ENCODE measurements at places on chromosomes 1 and 21. TPM values are rescaled to one million over a fixed set of nuclear protein-coding genes. Genes with fewer than 3 reads are reported as not detected.

The CRYBG2 gene
- total RNA-seq: 14.2 TPM

The CRP gene
- 0.26 TPM for total RNA-seq

DNA sequence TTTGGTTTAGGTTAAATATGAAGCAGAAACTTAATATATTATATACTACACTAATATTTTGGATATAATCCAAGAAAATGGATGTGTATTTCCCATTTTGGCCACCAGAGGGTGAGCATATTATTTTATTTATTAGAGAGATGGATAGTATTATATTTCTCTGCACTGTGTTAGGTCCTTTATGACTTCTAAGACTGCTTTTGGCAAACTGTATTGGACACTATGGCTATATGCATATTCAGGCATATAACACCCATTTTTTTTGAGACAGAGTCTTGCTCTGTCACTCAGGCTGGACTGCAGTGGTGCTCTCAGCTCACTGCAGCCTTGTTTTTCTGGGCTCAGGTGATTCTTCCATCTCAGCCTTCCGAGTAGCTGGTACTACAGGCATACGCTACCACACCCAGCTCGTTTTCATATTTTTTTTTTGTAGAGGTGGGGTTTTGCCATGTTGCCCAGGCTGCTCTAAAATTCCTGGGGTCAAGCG, 17.8 kb upstream of the PGM1 start:
- no peak overlapping the region for H3K4me3 ChIP-seq
- no peaks in the 10 kb centered on the region for H3K27me3 ChIP-seq
- DNase-seq: peak; percentile 66

DNA sequence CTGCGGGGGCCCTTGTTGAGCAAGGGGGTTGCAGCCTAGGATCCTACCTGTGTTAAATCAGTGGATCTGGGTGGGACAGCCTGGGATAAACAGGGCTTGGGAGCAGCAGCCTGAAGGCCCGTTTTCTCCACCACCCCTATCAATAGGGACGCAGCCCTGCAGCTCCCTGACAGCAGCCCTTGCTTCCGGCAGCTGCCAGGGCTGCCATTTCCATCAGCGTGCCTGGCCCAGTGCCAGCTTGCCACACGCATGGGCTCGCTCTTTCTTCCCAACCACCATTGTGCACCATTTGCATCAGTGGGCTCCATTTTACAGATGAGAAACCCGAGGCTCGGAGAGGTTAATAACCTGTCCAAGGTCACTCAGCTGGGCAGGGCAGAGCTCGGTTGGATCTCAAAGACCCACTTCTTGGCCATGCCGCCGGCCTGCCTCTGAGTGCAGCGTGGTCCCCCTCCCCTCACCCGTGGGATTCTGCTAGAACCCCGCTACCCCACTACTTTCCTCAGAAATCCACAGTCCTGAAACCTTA, 3.8 kb downstream of the WNT4 start:
- no peaks in the 10 kb centered on the region for H3K36me3 ChIP-seq
- no peak overlapping the region for H3K4me3 ChIP-seq
- H3K4me1 ChIP-seq: peaks cover 21% of the 10 kb centered on the region
- H3K27ac ChIP-seq: no peak overlapping the region
- no peaks in the 10 kb centered on the region for H3K27me3 ChIP-seq

DNA sequence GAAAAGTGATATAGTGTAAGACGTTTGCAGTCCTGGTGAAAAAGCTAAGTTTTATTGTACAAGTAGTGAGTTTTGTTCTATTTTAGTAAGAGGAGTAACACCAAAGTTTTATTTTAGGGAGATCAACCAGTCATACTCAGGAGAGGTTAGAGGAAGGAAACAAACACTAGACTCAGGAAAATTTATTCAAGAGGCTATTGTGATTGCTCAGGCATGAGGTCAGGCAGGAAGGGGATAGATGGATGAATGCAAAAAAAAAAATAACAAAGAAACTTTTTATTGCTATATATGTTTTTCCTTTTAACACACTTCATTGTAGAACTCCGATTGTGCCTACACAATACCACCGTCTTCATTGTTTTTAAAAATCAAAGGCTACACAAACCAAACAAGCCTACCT, 189.0 kb downstream of the LYPLAL1 start:
- DNase-seq: no peak
- no peaks in the 10 kb centered on the region for H3K36me3 ChIP-seq
- H3K4me1 ChIP-seq: no peaks in the 10 kb centered on the region
- no peak overlapping the region for H3K4me3 ChIP-seq

GRCh38 chr1:201270616-201271390, 12.5 kb upstream of the PKP1 start:
- no peaks in the 10 kb centered on the region for H3K27me3 ChIP-seq
- no peak overlapping the region for H3K4me3 ChIP-seq
- H3K36me3 ChIP-seq: peaks cover 6% of the 10 kb centered on the region
- H3K4me1 ChIP-seq: peaks cover 58% of the 10 kb centered on the region
- no peak for DNase-seq

The PAQR6 gene
- total RNA-seq: 21.5 TPM

GRCh38 chr21:26389971-26390641, 183.0 kb downstream of the CYYR1 start:
- no peaks in the 10 kb centered on the region for H3K27me3 ChIP-seq
- H3K36me3 ChIP-seq: peaks cover 5% of the 10 kb centered on the region
- H3K27ac ChIP-seq: peak overlapping the region; percentile 93
- H3K4me3 ChIP-seq: peak overlapping the region; percentile 28
- DNase-seq: peak; percentile 75
- H3K4me1 ChIP-seq: peaks cover 48% of the 10 kb centered on the region

The OR2T11 gene
- total RNA-seq: not detected

- no peak for DNase-seq
- no peaks in the 10 kb centered on the region for H3K4me1 ChIP-seq
- no peak overlapping the region for H3K27ac ChIP-seq
These were observed 115.1 kb downstream of the RABGAP1L start for GRCh38 chr1:174274452-174274851.

DNA sequence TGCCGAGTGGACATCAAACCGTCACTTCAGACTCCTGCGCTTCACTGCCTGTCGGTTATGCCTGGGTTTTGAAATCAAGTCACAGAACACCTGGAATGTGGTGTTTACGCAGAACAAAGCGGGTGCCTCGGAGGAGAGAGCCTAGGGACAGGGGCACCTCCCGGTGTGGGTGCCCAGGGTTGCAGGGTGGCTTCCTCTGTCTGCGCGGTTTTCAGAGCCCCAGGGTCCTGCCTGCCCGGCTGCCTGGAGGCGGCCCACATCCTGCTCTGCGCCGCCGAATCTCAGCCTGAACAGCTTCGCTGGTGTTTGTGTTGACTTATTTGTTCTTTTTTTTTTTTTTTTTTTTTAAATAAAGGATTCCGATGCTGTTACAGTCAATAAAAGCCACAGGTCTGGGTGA, 113.5 kb upstream of the COL6A1 start:
- H3K27ac ChIP-seq: no peak overlapping the region
- H3K4me1 ChIP-seq: peaks cover 14% of the 10 kb centered on the region
- H3K27me3 ChIP-seq: peaks cover 8% of the 10 kb centered on the region
- no peak for DNase-seq
- H3K36me3 ChIP-seq: no peaks in the 10 kb centered on the region

GRCh38 chr1:239682960-239683359, 296.6 kb downstream of the CHRM3 start:
- no peaks in the 10 kb centered on the region for H3K27me3 ChIP-seq
- no peak for DNase-seq
- H3K4me3 ChIP-seq: no peak overlapping the region
- no peaks in the 10 kb centered on the region for H3K4me1 ChIP-seq
- no peaks in the 10 kb centered on the region for H3K36me3 ChIP-seq

The C4BPA gene
- total RNA-seq: not detected

The TSPAN1 gene
- total RNA-seq: 41.7 TPM

The REN gene
- not detected for total RNA-seq

DNA sequence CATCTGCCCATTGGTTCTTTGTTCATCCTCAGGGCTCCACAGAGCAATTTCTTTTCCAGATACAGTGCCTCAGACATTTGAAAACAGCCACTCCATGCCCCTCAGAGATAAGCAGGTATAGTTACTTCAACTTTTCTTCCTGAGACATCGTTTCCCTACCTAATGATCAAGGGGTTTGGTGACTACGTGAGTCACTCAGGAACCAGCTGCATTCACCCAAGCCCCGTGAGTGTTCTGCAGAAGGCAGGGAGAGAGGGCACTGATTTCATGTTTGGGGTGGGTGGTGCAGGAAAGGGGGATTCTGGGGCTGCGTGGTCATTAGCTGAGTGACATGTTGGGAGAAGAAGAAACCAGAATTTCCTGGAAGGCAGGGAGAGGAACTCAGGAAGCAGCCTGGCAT, 25.0 kb downstream of the NCF2 start:
- no peak for DNase-seq
- no peak overlapping the region for H3K4me3 ChIP-seq
- no peaks in the 10 kb centered on the region for H3K27me3 ChIP-seq

GRCh38 chr21:15064576-15065391, at the start of gene NRIP1:
TSS of gene NRIP1 (minus strand) at chr21:15065000. CDS start at chr21:14968192, 96,808 bp downstream.
- peaks cover 28% of the 10 kb centered on the region for H3K4me1 ChIP-seq
- no peaks in the 10 kb centered on the region for H3K27me3 ChIP-seq
- H3K27ac ChIP-seq: peak within 1 kb of the TSS; percentile 80
- H3K4me3 ChIP-seq: peak within 1 kb of the TSS; percentile 77
- H3K36me3 ChIP-seq: no peaks in the 10 kb centered on the region
- peak; percentile 88 for DNase-seq

DNA sequence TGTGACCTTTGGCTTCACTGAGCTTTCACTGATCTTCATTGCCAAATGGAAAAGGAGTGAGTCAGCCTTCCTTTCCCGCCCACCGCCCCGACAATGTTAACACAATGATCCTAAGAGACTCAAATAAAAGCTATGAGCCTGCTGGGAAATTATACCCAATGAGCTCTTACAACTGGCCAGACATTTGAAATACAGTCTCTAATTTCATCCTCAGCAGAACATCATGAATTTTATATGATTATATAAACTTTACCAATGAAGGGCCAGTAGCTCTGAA, 252.5 kb downstream of the SIPA1L2 start:
- no peak overlapping the region for H3K27ac ChIP-seq
- no peak overlapping the region for H3K4me3 ChIP-seq
- no peaks in the 10 kb centered on the region for H3K27me3 ChIP-seq
- DNase-seq: peak; percentile 92
- no peaks in the 10 kb centered on the region for H3K36me3 ChIP-seq

The ITLN1 gene
- not detected for total RNA-seq

The CCDC17 gene
- total RNA-seq: 3.9 TPM

DNA sequence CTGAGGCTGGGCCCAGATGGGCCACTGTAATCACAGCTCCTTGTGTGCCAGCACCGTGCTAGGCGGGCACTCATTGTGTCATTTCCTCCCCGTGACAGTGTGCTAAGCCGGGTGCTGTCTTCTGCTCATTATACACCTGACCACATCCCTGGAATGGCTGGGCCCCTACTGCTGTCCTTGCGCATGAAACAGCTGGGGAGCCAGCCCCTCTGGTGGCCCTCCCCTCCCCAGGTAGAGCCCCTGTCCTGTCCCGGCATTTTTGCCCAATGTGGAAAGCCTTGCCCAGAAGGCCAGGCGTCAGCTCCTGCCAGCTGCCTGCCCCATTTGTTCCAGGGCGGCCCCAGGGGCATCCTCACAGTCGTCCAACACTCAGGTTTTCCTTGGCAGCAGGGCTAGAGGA, 107.4 kb upstream of the CASZ1 start:
- H3K36me3 ChIP-seq: peaks cover 7% of the 10 kb centered on the region
- peaks cover 33% of the 10 kb centered on the region for H3K4me1 ChIP-seq
- H3K27me3 ChIP-seq: no peaks in the 10 kb centered on the region

The CFHR4 gene
- total RNA-seq: not detected

- H3K36me3 ChIP-seq: no peaks in the 10 kb centered on the region
- H3K4me3 ChIP-seq: peak overlapping the region; percentile 79
- no peaks in the 10 kb centered on the region for H3K27me3 ChIP-seq
- H3K27ac ChIP-seq: peak overlapping the region; percentile 69
- peak; percentile 56 for DNase-seq
- H3K4me1 ChIP-seq: peaks cover 22% of the 10 kb centered on the region
These were observed 540 bp upstream of the C1orf198 start for GRCh38 chr1:230868736-230869385.

DNA sequence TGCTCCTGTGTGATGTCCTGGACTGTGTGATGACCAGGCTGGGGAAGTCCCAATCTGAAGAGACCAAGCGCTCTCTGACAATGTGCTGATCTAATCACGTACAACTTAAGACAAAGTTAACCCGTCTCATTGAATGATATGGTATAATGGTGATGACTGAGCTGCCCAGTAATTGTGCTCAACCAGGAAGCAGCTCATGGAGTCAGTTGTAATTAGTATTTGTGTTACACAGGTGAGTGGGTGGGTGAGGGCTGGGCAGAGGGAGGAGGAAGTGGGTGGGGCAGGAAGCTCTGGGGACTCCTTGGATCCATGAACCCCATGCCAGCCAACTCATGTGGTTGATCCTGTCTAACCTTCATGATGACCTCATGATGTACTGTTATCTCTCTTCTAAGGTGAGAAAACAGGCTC, 8.7 kb upstream of the ECE1 start:
- peaks cover 18% of the 10 kb centered on the region for H3K4me1 ChIP-seq
- H3K27ac ChIP-seq: no peak overlapping the region
- no peak for DNase-seq
- no peaks in the 10 kb centered on the region for H3K36me3 ChIP-seq
- no peak overlapping the region for H3K4me3 ChIP-seq
- H3K27me3 ChIP-seq: no peaks in the 10 kb centered on the region

GRCh38 chr1:246725191-246725590, 982 bp downstream of the SCCPDH start:
- H3K27me3 ChIP-seq: no peaks in the 10 kb centered on the region
- peak overlapping the region; percentile 8 for H3K27ac ChIP-seq
- H3K4me3 ChIP-seq: peak overlapping the region; percentile 79
- H3K4me1 ChIP-seq: peaks cover 10% of the 10 kb centered on the region
- peaks cover 29% of the 10 kb centered on the region for H3K36me3 ChIP-seq

- DNase-seq: peak; percentile 100
- peak overlapping the region; percentile 99 for H3K27ac ChIP-seq
- H3K4me1 ChIP-seq: peaks cover 64% of the 10 kb centered on the region
- peaks cover 64% of the 10 kb centered on the region for H3K36me3 ChIP-seq
These were observed 11.5 kb downstream of the MCL1 start for GRCh38 chr1:150567717-150568593.

- peaks cover 7% of the 10 kb centered on the region for H3K36me3 ChIP-seq
- no peak overlapping the region for H3K4me3 ChIP-seq
- H3K4me1 ChIP-seq: no peaks in the 10 kb centered on the region
- peak overlapping the region; percentile 31 for H3K27ac ChIP-seq
- DNase-seq: no peak
These were observed 93.5 kb downstream of the LTN1 start for GRCh38 chr21:28899220-28899619.

- peak; percentile 54 for DNase-seq
- H3K27ac ChIP-seq: peak overlapping the region; percentile 68
- H3K36me3 ChIP-seq: peaks cover 97% of the 10 kb centered on the region
- no peaks in the 10 kb centered on the region for H3K27me3 ChIP-seq
These were observed 60.3 kb downstream of the CD46 start for GRCh38 chr1:207811920-207812720.

The PTAFR gene
- 1.8 TPM for total RNA-seq

- no peak overlapping the region for H3K4me3 ChIP-seq
- no peak for DNase-seq
- no peak overlapping the region for H3K27ac ChIP-seq
- no peaks in the 10 kb centered on the region for H3K27me3 ChIP-seq
These were observed 3.5 kb downstream of the SPOCD1 start for GRCh38 chr1:31812158-31812829.

All from MCF 10A (cell line).